ENCODE measurements at places on chromosomes 5 and 9.

DNA sequence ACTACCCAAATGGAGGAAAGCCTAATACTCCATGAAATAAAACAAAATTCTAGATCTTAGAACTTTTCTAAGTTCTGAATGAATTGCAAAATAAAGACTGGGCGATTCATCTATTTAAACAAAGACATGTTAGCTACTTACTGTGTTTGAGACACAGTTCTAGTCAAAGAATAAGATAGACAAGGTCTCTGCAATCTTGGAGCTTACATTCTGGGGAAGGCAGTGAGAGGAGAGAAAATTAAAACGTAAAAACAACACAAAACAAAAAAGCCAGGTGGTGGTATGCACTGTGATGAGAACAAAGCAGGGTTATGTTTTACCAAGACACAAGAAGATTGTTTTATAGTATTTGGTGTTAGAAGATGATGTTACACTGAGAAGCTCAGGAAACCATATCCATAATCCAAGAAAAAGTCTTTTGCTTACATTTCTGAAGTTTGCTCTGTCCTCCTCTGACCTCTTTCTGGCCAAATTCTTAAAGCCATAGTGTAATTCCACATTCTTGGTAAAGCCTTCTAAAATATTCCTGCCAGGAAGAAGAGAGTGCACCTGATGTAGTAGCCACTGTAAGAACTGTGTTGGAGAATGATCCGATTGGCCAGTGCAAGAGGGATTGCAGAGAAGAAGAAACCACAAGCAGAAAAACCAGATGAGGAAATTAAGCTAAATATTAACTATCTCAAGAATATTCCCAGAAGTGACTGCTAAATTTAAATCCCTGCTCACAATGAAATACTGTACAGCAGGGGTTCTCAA, 218.4 kb downstream of the PCSK1 start:
- DNase-seq = no peak

DNA sequence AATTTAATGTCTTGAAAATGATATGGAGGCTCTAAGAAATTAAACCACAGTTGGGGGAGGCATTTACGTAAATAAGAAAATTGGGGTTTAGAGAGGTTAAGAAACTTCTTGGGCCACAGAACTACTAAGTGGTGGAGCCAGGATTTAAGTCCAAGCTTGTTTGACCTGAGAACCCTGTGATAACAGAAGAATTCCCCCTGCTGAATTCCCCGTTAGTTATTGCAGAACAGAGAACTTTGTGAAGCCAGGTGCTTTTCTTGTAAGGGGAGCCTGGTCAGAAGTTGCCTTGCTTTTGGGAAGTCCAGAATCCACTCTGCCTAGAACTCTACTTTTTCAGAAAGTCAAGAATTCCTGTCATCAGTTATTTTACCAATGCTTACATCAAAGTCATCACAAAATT, 309.3 kb upstream of the SEMA6A start:
- no peak for DNase-seq

DNA sequence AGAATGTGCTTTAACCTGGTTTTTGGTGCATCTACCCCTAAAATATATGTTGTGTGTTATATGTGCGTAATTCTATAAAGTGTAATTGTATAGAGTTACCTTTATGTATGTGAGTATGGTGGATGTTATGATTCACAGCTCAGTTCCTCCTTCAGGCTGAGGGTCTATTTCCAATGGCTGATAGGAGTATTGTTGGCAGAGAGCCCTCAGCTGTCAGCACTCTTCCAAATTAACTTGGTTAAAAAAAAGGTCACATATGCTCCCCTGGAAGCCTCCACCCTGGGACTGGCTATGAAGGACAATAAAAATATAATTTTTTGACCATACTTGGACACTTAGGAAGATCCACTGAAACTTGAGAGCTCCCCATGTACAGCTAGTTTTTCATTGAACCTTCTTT, 250.4 kb upstream of the CDH12 start:
- DNase-seq = no peak

GRCh38 chr5:58543723-58544122, 39.2 kb upstream of the RAB3C start:
- DNase-seq = no peak

- no peak for DNase-seq
Observed at GRCh38 chr9:36278243-36278642, 20.0 kb upstream of the GNE start.

Measured in nephron progenitor cell (in vitro differentiated cells).